ENCODE measurements at places on chromosomes 13 and 19.

DNA sequence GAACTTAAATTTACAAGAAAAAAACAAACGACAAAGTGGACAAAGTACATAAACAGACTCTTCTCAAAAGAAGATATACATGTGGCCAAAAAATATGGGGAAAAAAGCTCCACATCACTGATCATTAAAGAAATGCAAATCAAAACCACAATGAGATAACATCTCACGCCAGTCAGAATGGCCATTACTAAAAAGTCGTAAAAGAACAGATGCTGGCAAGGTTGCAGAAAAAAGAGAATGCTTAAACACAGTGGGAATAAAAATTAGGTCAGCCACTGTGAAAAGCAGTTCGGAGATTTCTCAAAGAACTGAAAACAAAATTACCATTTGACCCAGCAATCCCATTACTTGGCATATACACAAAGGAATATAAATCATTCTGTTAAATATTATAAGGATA lies 132.7 kb downstream of the UGGT2 start:
- DNase-seq: no peak

DNA sequence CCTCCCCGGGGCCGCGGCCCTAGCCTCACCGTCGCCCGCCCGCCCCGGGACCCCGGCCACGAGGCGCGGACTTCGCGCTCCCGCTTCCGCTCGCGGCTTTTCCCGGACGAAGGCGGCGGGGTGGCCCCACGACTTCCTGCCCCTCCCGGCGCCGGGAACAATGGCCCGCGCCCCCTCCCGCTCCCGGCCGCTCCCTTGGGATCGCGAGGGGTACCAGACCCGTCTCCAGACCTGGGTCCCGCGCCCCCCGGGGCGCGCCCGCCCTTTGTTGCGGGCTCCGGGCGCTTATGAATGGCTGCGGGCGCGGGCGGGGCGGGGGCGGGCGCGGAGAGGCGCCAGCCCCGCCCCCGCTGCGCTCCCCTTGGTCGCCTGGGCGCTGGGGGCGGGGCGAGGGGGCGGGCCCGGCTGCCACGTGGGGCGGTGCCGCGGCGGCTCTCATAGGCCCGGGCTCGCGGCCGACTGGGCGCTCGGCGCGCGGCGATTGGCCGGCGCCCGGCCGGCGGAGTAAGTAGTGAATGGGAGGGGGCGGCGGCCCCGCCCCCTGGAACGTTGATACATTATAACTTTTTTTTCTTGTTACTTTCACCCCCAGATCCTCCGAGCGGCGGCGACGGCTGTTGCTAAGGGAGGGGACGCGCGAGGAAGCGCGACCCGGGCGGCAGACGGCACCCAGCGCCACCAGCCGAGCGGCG lies 1.1 kb downstream of the MIDN start:
- DNase-seq: peak; percentile 100

- DNase-seq: no peak
Observed at GRCh38 chr13:40309881-40310280, 356.6 kb downstream of the FOXO1 start.

GRCh38 chr19:7292950-7293761 lies 1.1 kb downstream of the INSR start:
- peak; percentile 68 for DNase-seq

DNA sequence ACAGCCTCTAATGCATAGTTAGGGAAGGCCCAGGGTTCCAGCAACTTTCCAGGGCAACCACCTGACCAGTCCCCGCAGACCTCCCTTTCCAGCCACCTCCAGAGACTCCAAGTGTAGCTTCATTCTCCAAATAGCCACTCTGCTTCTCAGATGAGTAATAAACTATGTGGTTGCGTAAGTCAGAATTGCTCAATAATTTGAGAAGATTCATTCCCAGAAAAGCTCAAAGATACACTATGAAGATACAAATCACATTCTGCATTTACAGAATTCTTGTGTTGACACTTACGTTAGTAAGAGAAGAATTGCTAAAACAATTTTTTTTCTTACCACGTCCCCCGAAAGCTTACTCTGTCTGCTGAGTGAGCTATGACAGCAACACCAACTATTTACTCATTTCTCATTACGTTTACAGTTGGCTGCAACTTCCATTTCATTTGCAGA lies 8.2 kb upstream of the LATS2 start:
- peak; percentile 62 for DNase-seq

DNA sequence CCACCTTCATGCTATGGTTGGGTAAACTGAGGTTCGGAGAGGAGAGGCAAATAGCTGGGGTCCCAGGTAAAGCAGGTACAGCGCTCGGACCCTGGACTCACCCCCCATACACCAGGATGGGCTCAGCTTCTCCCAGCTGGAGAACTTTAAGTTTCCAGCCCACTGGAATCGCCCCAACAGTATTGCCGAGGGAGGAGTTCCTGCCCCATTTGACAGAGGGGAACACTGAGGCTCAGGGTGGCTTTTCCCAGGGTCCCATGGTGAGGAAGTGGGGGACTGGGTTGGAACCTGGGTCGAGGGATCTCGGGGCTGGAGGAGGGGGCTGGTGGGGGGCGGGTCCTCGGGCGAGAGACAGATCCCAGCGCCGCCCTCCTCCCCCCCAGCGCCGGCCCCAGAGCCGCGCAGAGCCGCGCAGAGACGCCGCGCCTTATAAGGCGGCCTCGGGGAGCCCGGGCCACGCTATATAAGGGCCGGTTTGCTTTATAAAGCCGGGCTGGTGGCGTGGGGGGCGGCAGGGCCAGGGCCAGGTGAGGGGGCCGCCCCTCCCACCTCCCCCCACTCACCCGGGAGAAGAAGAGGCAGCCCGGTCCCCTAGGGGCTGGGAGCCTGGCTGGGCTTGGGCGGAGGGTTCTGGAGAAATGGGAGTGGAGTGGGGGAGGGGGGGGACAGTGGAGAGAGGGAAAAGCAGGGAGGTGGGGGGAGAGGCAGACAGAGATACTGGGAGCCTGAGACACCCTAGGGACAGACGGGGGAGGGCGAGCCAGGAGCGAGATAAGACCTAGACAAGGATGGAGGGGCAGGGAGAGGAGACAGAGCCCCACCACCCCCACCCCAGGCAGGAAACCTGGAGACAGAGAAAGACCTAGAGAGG lies 1.1 kb downstream of the CNN1 start:
- DNase-seq: no peak

DNA sequence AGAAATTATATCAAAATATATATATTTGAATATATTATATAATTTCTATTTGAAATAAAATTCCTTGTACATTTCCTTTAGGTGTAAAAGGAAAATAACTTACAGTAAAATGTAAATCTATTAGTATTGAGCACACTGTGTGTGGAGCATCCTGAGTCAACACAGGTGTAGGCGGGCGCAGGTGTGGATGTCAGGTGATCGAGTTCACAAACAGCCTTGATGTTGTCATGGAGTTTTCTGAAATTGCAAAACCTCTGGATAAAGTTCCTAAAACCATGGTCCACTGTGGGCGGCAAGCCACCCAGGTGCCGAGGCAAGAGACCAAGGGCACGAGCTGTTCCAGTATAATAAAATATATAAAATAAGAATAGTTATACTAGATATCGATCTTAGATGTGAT lies 27.7 kb upstream of the MCF2L start:
- no peak for DNase-seq

DNA sequence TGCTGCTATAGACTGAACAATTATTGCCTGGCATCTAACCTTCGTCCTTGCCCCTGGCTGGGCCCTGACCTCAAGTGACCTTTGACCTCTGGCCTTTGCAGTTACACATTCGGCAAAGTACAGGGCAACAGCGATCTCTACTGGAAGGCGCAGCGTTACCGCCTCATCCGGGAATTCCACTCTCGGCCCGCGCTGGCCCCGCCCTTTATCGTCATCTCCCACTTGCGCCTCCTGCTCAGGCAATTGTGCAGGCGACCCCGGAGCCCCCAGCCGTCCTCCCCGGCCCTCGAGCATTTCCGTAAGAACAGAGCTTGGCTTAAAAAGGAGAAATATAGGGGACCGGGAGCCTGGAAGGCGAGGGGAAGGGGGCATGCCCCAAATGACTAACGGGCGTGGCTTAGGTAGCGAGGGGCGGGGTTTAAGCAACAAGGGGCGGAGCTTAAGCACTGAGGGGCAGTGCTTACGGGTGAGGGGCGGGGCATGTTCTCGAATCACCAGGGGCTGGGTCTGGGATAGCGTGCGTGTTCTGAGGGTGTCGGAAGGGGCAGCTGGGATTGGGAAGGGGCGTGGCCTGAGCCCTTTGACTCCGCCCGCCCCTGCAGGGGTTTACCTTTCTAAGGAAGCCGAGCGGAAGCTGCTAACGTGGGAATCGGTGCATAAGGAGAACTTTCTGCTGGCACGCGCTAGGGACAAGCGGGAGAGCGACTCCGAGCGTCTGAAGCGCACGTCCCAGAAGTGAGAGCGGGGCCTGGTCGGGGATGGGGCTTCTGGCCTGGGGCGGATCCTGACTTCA lies 52.7 kb downstream of the TRPM4 start:
- peak; percentile 28 for DNase-seq

Measured in suppressor macrophage (primary cell).